Hippocampal formation (tissue), 2 donors: ENCODE measurements at places on chromosomes 5 and 9.

DNA sequence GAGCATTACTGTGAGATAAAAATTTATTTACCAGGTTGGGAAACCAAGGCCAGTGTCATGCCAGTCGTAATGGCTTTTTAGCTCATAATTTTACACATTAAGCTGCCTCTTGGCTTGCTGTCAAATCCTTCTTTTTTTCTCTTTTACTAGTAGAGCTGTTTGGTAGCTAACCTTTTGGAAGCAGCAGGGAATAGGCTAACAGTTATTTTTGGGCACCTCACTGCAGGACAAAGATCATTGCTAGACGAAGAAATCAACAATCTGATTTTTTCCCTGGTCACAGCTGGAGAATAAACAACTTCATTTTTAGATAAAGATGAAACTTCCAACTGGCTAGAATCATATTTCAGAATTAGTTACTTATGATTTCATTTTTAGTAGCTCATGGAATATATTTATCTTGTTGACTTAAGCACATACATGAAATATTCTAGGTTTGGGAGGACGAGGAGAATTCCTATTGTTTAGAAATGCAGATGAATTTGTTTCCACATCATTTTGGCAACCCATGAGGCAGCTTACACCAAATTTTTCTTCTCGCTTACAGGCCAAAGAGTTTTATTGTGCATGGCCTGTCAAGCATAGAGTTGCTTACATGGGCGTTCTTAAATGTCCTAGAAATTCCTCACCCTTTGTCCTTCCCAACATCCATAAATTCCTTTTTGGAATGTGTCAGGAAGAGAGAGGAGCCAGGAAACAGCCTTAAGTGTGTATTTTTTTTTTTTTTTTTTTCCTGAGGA lies 19.6 kb downstream of the TNC start:
- DNase-seq = no peak

- no peak for DNase-seq
Measured at GRCh38 chr9:35029852-35030251, 40.3 kb downstream of the DNAJB5 start.

- peak; percentile 76 for DNase-seq
Measured at GRCh38 chr9:38620483-38621433, at the start of gene ANKRD18A. TSS of gene ANKRD18A (minus strand) at chr9:38620596. CDS start at chr9:38620285, 311 bp downstream.

DNA sequence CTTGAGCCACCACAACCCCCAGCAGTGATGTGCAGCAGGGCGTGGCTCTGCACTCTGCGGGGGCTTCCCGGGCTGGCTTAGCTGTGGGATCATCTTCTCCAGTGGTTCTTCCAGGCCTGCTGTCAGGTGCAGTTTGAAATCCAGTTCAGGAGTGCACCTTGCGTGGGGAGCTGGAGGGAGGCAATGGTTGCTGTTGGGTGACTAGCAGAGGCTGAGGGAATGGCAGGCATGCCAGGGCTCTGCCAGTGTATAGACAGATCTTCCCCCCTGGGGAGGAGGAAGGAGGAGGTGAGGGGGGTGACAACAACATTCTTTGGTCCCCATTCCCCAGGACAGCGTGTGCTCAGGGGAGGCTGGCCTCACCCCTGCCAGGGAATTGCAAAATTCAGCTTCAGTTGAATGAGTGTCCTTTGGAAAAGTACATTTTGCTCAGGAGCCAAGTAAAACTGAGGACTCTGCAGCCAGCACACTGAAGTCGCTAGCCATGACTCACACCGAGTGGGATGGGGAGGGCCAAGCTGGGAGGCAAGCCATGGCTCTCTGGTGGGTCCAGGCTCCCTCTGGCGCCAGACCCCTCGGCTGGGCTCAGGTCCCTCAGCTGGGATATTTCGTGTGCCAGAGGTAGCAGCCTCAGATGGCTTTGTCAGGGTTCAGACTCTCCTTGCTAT lies 35.0 kb downstream of the ERGIC1 start:
- peak; percentile 69 for DNase-seq

- DNase-seq = no peak
Measured at GRCh38 chr5:179841621-179842020, 17.0 kb downstream of the MRNIP start.

DNA sequence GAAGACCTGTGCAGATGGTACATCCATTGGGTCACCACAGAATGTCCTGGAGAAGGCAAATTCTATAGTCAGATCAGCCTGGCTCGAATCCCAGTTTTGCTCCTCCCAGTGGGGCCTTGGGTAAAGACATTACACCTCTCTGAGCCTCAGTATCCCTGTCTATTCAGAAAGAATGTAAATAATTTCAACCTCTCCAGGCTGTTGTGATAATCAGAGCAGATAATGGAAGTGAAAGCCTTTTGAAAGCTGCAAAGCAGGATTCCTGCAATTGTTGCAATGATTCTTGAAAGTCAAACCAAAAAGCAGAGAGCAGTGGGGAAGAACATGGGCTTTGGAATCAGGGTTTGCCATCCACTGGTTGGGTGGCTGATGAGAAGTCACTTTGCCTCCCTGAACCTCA lies 63.2 kb downstream of the LHX2 start:
- DNase-seq = no peak
